Aorta (tissue), 5 donors: ENCODE measurements at places on chromosomes 6 and 20. TPM values are rescaled to one million over a fixed set of nuclear protein-coding genes. Genes with fewer than 3 reads are reported as not detected.

GRCh38 chr6:161261325-161261724 lies 12.5 kb downstream of the AGPAT4 start:
- no peak for DNase-seq

DNA sequence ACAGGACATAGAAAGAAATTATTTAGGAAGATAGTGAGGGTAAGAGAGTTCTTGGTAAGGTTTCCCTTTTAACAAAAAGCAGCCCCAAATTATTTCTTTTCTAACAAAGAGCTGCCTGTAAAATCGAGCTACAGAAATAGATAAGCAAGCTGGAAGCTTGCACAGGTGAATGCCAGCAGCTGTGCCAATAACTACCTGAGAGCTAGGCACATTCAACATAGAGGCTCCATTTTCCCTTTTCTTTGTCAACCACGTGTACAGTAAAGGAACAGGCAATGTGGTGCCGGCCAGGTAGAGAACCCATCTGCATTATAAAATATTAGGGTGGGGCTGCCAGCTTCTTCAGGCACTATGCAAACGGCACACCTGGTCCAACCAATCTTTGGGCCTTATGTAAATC lies 341.6 kb upstream of the JAG1 start:
- no peak for DNase-seq

GRCh38 chr6:83231146-83231545 lies 38.0 kb downstream of the RWDD2A start:
- no peak for DNase-seq

DNA sequence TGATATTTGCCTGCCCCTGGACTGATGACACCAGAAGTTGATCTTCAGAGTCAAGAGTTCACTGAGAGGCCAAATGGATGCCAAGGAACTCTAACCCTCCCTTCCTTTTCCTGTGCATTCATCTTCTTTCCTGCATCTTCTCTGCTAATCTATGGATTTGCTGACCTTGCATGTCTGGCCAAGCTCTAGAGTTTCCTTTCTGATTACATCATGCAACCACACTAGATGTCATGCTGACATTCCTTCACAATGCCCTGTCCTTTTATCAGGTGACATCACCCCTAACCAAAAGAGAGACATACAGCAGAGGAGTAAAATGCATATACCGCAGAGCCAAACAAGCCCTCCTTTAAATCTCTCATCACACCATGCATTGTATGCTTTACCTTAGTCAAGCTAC lies 487.6 kb downstream of the TFAP2A start:
- no peak for DNase-seq

DNA sequence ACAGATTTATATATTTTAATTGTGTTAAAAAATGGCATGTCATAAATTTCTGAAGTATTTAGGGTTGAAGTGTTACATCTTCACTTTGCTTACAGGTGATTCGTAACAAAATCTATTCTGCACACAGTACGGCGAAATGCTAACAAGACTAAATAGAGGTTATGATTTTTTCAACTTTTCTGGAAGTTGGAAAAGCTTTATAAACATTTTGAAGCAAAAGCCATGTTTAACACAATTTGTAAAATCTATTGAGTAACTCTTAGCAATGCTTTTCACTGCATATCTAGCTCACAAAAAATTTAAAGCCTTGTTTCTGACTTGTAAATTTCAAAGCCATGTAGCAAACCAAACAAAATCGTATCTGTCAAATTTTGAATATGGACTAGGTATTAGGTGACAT lies 3.3 kb downstream of the STX16 start:
- DNase-seq, result no peak

DNA sequence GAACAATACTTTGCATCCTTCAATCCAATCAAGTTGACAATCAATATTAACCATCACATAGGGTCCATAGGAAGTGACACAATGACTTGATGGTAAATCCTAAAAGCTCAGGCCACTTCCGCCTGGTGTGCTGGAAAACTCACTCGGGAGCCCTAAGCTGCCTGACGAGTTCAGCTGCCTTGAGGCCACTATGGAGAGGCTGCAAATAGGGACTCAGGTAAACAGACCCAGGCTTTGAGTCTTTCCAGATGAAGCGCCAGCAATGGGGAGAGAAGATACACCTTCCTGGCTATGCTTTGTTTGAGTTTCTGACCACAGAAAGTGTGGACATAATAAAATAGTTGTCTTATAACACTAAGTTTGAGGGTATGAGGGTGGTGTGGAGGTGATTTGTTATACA lies 112.6 kb downstream of the GPR63 start:
- no peak for DNase-seq

- no peak for DNase-seq
Measured at GRCh38 chr20:37567671-37568588, 40.3 kb upstream of the BLCAP start.

- no peak for DNase-seq
Measured at GRCh38 chr20:10453241-10453640, 18.1 kb downstream of the SLX4IP start.

DNA sequence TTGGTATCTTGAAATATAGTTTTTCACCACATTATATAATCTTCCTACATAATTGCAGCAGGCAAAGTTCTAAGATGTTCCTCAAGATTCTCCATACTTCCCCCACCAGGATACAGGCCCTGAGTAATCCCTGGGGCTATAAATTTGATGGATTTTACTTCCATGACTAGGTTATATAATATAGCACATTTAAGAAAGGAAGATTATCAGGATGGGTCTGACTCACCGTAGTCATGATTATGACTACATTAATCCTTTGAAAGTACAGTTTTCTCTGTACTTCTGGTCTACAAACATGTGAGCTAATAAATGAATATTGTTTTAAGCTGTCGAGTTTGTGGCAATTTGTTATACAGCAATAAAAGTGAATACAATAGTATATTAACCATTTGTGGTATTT lies 122.5 kb downstream of the MACROD2 start:
- DNase-seq, result no peak

DNA sequence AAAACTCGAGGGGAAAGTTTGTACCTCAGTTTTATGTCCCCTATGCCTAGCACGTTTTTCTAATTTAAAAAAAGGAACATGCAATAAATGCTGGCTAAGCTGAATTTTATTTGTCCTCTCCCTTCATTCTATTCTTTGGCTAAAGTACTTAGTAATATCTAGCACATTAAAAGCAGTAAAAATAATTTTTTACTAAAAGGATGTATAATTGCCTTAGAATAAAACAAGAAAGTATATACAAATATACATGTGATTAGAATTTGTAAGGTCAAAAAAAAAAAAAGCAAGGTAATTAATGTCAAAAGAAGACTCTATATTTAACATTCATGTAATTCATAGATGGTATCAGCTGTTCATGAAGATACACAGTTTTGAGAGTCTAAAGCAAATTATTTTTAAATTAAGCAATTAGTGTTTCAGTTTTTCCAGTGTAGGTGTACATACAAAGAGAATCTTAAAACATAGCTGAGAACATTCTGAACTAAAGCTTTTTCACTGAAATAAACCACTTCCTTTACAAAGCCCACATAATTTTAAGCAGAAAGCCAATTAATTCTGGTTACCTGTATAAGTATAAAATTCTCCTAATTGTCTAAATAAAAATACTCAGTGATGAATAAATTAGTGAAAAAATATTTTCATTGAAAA lies 32.4 kb downstream of the HBS1L start:
- no peak for DNase-seq

DNA sequence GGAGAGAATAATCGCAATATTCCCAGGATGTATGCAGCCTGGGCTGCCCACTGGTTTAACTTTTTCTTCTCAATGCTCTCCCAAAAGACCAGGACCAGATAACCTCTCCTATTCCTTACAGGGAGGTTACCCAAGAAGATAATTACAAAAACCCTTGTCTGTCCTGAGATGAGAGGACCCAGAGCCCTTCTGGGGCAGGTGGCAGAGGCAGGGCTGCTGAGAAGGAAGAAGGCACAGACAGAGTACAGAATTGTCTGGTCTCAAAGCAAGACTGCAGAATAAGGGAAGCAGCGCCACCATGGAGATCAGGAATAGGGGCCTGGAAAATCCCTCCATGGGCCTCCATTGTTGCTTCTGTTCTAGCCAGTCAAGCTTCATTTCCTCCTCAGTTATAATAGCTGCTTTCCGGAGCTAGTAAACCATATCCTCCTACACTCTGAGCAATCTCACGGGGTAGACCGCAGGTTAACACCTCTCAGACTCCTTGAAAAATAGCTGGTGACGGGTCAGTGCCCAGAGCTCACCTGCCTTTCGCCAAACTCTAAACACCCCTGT lies 463 bp upstream of the HLA-DMB start:
- no peak for DNase-seq

GRCh38 chr6:86477500-86478148 lies 459.7 kb upstream of the HTR1E start:
- DNase-seq, result no peak

DNA sequence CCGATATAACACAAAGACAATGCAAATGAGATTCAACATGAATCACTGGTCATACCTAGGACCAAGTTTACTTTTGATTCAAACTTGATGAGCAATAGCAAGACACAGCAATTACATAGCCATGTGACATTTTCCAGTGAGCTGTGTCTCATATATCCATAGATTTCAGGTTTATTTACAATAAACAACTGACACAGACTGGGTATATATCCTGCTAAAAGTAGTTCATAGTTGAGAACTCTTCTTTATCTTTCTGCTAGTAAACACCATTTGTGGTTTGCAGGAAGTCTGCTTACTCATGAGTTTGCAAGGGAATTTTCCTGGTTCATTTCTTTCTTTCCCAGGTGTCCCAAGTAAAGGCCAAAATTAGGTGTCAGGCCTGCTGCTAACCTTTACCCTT lies 343.4 kb downstream of the KIF16B start:
- DNase-seq, result no peak

- peak; percentile 61 for DNase-seq
Measured at GRCh38 chr6:51265426-51265825, 446.8 kb downstream of the TFAP2B start.

DNA sequence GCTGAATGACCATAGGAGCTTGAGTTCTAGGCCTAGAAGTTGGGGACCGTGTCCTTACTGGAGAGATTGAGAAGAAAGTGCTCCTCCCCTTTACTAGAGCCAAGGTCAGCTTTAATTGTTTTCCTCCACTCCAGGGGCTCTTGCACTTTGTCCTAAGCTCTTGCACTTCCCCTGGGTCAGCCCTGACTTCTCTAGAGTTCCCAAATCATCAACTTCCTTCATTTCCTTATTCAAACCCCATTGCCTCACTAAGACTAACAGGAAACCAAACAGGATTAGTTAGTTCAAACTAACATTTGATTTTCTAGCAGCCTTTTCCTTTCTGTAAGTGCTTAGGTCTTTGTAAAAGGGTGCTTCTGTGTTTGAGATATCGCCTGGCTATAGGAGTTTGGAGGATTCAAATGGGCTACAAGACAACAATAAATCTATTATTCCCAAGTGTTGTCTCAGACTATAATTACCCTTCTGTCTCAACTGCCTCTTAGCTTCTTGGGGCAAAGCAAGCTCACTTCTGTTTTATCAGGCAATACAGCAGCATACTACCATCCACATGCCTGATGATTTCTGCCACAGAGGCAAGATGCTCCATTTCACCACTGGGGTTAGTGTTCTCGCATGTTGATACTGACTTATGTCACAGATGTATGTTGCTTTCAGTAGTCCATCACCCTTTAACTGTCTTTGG lies 12.8 kb upstream of the DTNBP1 start:
- DNase-seq, result no peak

GRCh38 chr6:102746941-102747340 lies 1353.4 kb downstream of the GRIK2 start:
- DNase-seq, result no peak

DNA sequence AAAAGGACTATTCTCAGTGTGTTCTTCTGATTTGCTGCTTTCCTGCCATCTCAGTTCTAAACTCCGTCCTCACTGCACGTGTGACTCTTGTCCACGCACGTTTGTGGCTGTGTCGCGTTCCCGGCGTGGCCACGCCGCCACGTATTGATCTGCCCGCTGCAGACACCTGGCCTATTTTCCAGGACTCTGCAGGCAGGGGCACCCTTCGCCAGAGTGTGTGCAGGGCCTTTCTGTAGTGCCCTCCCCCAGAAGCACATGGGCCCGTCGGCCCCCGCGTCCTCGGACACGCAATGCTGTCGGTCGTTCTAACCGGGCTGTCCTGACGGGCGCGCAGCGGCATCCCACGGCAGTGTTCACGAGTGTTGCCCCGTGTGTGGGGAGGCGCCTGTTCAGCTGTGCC lies 87.6 kb downstream of the YTHDF1 start:
- DNase-seq, result peak; percentile 72

DNA sequence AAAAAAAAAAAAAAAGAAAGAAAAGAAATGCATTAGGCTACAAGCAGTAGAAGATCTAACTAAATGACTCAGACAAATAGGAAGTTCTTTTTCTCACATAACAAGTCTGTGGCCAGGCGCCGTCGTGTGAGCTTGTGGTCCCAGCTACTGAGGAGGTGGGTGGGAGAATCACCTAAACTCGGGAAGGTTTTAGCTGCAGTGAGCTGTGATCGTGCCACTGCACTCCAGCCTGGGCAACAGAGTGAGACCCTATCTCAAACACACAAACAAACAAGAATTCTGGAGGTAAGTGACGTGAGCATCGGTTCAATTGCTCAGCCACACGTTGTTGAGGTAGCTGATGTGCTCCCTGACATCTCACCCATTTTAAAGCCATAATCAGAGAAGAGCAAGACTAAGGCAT lies 37.9 kb upstream of the SLC23A2 start:
- DNase-seq, result no peak

DNA sequence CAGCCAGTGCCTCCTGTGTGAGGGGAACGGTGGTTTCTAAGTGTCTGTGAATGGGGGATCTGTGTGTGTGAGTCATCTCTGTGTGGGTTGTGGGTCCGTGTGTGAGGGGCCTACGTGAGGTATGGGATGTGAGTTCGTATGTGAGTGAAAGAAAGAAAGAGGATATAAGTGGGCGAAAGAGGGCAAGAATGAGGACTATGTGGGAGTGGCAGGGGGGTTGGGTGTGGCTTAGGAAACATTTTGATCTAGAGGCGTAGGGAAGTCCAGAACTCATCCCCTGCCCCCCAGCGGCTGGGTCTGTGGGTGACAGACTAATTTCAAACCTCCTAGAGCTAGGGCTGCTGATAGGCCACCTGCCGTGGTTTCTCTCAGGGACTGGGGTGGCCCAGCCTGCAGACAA lies 35.5 kb downstream of the DHX35 start:
- DNase-seq, result no peak

- no peak for DNase-seq
Measured at GRCh38 chr6:154223296-154223695, 133.3 kb downstream of the IPCEF1 start.

Gene ANKRD66
- not detected for total RNA-seq

Gene SIM1
- total RNA-seq, result 0.10 TPM

Gene CYP24A1
- not detected for total RNA-seq

Gene FOXQ1
- not detected for total RNA-seq

Gene RSPH4A
- 0.48 TPM for total RNA-seq

Gene PABPC1L
- total RNA-seq, result 21.6 TPM

Gene GTSF1L
- not detected for total RNA-seq

Gene SLC22A23
- total RNA-seq, result 6.0 TPM

Gene CST1
- total RNA-seq, result not detected

Gene TEAD3
- 78.0 TPM for total RNA-seq

Gene FOXF2
- total RNA-seq, result 0.69 TPM

Gene C6orf58
- total RNA-seq, result not detected

Gene C20orf144
- not detected for total RNA-seq

Gene CGA
- not detected for total RNA-seq

Gene ID1
- 170 TPM for total RNA-seq

Gene AARS2
- total RNA-seq, result 7.0 TPM

Gene STX11
- 6.5 TPM for total RNA-seq
